ENCODE measurements at places on chromosomes 16 and 17.
A peak's percentile ranks its signal among the peaks of the same experiment; 100 is the strongest.

DNA sequence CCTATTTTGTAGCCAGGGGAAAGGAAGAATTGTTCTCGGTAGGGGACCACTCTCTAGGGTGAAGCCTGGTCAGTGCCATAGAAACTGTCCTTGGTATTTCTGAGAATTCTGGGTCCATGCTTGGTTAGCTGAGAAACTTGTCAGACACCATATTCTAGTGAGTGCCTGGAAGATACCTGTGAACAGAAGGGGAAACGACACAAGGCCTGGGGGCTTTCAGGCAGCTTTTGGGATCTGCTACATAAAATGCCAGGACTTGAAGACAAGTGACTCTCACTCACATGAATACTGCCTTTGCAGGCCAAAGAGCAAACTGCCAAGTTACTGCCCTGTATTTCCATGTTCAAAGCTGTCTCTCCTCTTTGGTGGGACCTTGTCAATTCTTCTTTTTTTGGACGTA, 18.3 kb downstream of the ODF4 start:
- no peak for DNase-seq

- no peak for DNase-seq
Observed at GRCh38 chr17:4146641-4147040, 3.6 kb downstream of the CYB5D2 start.

DNA sequence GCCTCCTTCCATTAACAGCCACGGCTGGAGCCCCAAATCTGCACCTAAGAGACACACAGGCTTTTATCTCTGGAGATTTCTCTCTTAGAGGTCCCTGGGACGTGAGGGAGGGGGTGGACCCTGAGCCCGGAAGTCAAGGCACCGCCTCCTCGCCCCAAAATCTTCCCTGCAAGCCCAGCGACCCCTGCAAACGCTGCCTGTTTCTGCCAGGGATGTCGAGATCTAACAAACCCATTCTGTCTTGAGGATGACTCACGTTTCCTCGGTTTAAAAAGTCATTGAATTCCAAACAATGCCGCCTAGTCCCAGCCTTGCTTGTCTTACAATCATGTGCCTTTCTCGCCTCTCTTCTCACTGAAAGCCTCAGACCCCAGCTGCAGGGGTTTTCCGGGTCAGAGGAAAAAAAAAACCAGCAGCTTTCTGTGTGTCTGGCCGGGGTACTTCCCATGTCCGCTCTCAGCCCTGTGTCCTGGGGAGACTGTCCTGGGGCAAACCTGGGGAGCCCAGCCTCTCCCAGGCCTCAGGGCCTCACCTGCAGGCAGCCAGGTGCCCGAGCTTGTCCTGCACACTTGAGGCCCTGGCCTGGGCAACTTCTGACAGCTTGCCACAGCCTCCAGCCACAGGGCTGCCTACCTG, 15.4 kb downstream of the ARL2BP start:
- peak; percentile 49 for DNase-seq

DNA sequence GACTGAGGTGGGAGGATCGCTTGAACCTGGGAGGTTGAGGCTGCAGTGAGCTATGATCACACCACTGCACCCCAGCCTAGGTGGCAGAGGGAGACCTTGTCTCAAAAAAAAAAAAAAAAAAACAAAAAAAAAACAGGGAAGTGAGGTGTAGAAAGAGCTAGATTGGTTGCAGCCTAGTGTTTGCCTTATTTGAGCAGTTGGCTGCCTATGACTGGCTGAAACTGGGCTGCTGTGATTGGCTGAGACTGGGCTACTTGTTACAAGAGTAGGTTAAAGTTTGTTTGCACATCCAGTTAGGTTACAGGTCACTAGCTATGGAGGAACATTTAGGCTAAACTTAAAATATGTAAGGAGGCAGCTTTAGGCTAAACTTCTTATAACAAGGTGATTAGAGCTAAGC, 5.7 kb downstream of the DHRS7B start:
- no peak for DNase-seq

DNA sequence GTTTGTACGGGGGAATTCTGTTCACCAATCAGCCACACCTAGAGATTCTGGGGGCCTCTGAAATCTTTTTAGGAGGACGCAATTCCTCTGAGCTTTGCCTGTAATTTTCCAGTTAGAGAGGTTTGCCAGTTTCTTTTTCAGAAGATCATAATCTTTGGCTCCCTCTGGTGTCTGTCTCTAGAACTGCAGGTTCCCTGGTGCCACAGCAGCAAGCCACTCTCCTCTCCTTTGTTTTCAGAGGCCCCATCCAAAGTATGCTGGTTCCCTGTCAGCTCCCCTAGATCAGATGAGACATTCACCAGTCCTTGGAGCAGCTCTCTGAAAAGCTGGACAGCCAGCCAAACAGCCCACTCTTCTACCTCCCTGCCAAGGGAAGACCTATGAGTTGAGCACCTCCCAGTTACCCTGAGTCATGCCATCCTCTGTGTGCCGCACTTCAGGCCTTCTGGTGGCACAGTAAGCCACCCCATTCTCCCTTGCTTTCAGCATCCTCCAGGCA, 36.1 kb downstream of the RNF112 start:
- DNase-seq: no peak

DNA sequence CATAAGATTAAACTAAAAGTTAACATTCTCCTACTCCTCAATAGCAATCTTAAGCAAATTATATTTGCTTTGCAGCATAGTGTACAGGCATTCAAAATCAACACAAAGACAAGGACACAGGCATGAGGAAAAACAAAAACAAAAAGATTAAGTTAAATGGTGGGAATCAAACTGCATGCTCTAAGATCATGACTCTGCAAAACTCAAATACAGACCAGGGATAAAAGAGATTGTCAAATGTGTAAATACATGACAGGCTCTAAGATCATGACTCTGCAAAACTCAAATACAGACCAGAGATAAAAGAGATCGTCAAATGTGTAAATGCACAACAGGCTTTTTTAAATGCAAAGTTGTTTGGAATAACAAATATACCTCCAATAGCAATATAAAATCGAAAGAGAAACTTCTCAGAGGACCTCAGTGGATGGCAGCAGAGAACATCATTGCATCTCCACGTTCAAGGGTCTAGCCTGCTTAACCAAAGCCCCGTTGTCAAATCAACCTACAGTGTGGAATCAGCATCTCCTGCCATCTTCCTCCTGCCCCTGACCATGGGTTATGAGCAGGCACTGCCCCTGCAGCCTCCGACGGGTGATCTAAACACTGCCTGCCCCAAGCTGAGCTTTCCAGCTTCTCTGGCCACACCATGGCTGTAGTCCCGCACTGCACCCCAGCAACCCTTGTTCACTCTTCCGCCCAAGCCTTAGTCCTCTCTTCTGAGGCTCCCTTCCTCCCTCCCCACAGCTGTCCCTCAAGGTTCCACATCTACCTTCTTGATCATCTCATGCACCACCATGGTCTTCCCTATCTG, 446.1 kb downstream of the SOX9 start:
- DNase-seq: no peak

- DNase-seq: no peak
Observed at GRCh38 chr17:50240851-50241250, 33.4 kb upstream of the TMEM92 start.

DNA sequence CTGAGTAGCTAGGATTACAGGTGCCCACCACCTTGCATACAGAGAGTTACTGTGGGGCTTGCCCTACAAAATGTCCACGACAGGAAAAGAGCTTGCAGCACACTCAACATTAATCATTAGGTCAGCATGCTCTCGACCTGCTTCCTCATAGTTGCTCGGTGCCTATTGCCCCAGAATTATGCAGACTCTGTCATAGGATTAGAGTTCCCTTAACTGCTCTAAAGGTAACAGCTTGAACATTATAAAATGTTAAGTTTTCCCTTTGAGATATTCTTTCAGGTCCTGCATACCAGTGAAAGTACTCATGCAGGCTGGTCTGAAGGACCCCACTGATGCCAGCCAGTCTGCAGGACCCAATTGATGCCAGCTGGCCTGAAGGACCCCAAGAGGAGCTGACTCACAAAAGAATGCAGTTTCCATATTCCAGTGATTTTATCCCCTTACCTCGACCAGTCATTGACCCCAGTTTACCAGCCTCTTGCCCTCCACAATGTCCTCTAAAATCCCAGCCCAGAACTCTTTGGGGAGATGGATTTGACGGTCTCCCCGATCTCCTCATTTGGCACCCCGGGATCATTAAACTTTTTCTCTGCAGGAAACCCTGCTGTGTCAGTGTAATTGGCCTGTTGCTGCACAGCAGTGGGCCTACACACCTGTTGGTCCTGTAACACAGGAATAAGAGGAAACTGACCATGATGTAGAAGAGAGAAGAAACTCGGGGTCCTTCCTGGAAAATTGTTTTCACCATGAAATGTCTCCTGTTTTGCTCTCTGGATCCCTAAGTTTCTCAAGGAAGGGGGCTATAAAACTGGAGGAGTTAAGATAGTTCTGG, 10.6 kb downstream of the ICAM2 start:
- no peak for DNase-seq

- no peak for DNase-seq
Observed at GRCh38 chr16:77399546-77399945, 35.3 kb downstream of the ADAMTS18 start.

DNA sequence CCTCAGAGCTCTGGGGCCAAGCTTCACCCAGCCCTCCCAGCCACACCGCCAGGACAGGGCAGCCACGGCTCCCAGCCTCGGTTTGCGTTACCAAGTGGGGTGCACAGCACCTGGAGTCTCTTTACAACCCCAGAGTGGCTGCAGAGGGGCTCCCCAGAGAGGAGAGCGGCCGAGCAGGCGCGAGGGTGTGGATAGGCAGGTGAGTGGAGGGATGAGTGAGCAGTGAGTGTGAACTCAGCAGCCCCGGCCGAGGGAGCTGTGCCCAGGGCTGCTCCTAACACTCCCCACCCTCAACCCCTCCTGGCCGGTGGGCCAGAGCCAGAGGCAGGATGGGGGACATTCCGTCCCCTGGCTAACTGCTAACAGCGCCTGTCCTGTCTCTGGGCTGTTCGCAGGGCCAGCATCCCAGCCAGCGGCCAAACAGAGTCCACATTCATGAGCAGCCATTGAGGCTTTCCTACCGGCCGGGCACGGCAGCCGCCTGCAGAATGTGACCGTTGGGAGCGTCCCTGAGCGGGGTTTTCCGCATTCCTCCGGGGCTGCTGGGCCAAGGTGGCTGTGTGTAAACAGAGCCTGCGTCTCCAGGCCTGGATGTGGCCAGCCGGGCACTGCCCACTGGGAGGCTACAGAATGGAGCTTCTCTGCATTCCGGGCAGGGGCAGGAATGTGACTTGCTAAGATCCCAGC, 5.3 kb downstream of the ZNF469 start:
- no peak for DNase-seq

- no peak for DNase-seq
Observed at GRCh38 chr17:864315-864714, 82.2 kb downstream of the MRM3 start.

- DNase-seq: no peak
Observed at GRCh38 chr16:86971251-86971650, 345.9 kb downstream of the C16orf95 start.

- DNase-seq: no peak
Observed at GRCh38 chr17:82534401-82534812, 14.9 kb downstream of the FOXK2 start.

DNA sequence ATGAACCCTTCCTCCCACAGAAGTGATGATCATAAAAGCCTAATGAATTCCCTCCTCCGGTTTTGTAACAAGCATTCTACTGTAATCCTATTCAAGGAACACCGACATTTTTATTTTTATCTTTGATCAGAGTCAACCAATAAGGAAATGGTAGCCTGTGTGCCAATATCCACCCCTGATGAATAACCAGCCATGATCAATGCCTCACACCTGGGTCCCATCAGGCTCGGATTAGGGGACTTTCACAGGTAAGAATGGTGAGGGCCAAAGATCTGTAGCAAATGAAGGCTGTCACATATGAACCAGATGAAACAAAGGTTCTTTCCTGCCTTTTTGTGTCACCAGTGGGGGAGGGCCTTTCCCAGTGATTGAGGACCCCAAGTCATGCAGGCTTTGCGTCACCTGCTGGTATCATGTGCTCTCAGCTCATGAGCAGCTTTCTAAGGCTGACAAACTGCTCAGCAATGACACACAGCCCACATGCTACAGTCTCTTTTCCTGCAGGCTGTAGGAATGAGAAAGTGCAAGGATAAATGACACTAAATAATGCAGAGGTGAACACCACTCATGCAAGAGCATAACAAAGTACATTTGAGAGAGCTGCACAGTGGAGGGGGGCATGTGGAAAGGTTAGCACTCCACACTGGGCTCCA, 34.9 kb downstream of the TOM1L2 start:
- no peak for DNase-seq

DNA sequence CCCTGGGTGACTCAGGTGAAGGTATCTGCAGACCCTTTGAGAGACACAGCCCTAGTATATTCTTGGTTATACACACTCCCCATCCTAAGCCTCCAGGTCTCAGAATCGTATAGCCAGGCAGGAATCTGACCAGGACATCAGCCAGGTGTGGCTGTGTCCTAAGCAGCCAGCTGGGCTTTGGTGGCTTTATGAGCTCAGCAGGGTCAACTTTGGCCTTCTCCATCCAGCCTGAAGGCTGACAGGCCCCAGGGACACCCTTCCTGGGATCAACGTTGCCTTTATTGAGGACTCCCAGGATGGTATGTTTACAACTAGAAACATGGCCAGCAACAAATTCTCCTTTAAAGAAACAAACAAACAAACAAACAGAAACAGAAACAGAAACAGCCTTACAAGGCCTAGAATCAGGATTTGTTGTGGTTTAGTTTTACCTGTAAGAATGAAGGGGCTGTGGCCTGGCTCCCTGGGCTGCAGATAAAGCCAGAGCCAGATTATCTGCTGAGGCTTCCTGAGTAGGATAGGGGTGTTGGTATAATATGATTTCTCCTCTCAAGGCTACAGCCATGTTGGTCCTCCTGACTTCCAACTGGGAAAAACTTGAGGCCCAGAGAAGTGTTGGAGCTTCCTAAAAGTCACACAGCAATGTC, 8.5 kb downstream of the KIF19 start:
- no peak for DNase-seq

GRCh38 chr17:80339118-80339517, 75.8 kb upstream of the ENDOV start:
- no peak for DNase-seq

DNA sequence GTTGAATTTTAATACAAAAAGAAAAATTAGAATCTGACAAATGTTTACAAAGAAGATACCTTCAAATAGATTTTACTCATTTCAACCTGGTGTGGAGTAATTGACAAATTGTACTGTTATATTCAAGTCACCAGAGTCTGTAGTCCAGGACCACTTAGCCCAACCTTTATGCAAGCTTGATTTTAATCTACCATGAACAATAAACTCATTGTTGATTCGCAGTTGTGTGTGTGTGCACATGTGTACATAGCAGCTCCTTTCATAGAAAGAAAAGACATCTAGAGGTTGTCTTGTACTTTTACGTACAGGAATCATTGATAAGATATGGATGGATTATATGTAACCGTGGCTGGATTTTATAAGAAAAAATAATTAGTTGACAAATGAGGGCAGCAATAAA, 20.7 kb upstream of the LRRC37A start:
- no peak for DNase-seq

DNA sequence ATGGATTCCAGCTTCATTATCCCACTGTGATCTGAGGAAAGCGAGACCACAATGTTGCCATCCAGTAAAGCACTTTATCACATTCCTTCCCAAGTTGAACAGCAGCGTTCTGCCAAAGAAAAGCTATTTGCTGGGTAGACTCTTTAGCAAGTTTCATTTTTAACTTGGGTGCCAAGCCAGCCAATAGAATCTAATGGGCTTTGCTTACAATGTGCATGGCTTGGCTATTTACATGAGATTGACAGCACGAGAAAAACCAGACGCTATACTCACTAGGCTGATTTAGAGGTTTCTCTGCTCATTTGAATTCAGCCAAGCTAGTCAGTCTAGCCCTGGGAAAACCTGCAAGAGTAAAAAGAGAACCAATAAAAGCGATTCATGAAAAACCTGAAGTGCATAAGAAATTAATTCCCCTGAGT, 108.9 kb downstream of the CDH13 start:
- DNase-seq: no peak
